Stimulated activated CD4-positive, alpha-beta T cell treated with anti-CD3 and anti-CD28 coated beads, Interleukin-15, amount 100 ng/mL, for 1 hour (primary cell): ENCODE measurements at places on chromosomes 13 and 19.
A peak's percentile ranks its signal among the peaks of the same experiment; 100 is the strongest.

DNA sequence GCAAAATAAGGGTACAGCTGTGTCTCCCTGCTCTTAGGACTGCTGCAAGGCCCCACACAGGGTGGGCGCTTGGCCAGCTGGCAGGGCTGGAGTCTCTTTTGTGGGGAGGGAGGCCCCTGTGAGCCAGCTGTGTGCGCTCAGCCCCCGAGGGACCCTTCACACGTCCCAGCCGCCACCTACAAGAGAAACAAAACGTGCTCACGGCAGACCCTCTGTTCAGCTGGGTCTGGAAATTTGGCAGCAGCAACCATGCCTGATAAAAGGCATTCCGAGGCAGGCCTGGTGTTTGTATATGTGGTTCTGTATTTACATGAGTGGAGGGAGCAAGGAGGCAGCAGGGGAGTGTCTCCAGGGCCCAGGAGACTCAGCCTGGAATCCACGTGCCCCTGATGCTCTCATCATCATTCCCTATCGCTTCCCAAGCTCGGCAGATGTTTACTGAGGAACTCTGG, 49.7 kb downstream of the CRTC1 start:
- no peak for DNase-seq

DNA sequence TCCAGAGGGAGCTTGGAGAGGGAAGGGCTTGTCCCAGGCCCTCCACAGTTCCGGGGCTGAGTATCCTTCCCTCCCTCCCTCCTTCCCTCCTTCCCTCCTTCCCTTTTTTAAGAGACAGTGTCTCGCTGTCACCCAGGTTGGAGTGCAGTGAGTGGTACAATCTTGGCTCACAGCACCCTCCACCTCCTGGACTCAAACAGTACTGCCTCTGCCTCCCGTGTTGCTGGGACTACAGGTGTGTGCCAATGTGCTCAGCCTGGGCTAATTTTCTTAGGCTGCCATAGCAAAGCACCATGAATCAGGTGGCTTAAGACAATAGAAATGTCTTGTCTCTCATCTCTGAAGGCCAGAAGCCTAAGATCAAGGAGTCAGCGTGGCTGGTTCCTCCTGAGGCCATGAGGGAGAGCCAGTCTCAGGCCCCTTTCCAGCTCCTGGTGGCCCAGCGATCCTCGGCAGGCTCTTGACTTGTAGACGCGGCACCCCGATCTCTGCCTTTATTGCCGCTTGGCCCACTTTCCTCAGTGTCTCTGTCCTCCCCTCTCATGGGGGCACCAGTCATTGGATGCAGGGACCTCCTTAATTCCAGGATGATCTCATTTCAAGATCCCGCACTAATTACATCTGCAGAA, 47.5 kb downstream of the CRTC1 start:
- DNase-seq = no peak

DNA sequence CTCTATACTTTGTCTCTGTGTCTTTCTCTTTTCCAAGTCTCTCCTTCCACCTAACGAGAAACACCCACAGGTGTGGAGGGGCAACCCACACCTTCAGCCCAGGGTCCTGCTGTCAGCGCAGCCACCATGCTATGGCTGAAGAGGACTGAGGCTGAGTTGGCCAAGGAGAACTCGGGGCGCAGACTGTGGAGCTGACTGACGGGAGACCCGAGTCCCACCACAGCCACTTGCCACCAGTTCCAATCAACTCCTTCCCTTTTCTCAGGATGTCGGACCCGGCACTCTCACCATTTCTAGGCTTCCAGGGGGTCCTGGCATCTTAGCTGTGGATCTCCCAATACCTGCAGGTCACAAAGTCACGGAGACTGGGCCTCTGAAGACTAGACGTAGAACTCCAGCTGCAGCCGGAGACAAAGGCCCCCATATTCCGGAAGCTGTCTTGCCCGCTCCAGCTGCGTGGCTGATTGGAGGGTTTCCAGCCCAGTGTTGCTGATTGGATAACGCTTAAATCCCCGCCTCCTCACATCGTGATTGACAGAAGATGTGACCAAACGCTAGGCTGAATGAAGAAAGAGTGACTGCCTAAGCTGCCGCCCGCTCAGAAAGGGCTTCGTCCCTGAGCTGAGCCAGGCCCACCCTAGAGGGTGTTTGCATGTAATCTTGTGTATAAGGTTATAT, 63.6 kb downstream of the ZNF429 start:
- peak; percentile 31 for DNase-seq

DNA sequence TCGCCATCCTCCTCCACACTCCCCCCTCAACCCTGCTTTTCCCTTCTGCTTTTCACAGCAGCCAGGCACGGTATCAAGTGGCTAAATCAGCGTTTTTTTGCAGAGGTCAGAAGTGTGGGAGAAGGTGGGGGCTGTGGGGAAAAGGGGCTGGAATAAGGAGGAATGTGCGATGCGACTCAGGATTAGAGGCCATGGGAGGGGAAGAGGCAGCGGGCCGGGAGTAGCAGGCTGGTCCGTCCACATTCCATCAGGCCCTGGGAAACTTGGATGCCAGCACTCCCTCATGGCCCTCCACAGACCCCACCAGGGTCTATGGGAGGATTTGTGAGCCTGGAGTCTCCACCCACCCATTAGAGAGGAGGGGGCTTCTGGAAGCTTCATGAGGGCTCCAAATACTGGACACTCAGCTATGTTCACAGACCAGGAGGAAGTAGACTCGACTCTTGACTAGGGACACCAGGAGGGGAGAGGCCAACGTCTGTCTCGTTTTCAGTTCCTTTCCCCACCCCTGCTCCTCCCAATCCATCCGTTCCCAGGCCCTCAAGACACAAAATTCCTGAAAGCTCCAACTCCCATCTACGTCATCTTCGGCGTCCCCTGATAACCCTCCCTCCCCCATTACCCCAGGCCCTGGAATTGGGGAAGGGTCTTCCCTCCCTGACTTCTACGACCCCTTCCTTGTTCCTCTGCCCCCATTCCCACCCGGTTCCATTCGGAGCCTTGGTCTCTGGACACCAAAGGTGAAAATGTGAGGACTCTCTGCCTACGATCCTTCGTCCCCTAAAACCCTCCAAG, 3.3 kb upstream of the KCNC3 start:
- DNase-seq = no peak

- no peak for DNase-seq
Observed at GRCh38 chr19:38759590-38760003, 13.7 kb downstream of the LGALS7 start.

GRCh38 chr13:44429311-44429710, 55.7 kb downstream of the SERP2 start:
- no peak for DNase-seq

GRCh38 chr19:2164020-2164998, 576 bp downstream of the DOT1L start:
- no peak for DNase-seq

DNA sequence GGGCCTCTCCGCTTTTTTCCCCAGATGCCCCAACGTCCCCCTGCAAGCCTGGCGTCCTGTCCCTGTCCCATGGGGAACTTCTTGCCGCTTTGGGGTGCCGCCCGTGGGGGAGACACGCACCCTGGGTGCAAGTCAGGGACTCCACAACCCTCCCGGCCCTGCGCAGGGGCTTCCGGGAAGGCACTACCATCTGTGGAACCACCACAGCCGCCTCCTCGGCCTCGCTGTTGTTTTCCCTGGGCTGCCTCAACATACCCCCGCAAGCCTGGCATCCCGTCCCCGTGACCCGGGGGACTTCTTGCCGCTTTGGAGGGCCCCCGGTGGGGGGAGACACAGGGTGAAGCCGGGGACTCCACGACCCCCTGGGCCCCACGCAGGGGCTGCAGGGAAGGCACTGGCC, 238.4 kb downstream of the TUBA3C start:
- DNase-seq = no peak

- DNase-seq = no peak
Observed at GRCh38 chr13:67880916-67881315, 650.8 kb upstream of the PCDH9 start.
